Mucosa of descending colon (tissue), 3 donors: ENCODE measurements at places on chromosomes 16 and 17. TPM values are rescaled to one million over a fixed set of nuclear protein-coding genes. Genes with fewer than 3 reads are reported as not detected.

RHBDF1 gene
- 39.2 TPM for total RNA-seq

- no peak for DNase-seq
Measured at GRCh38 chr17:42918902-42919521, 18.4 kb downstream of the G6PC1 start.

DNA sequence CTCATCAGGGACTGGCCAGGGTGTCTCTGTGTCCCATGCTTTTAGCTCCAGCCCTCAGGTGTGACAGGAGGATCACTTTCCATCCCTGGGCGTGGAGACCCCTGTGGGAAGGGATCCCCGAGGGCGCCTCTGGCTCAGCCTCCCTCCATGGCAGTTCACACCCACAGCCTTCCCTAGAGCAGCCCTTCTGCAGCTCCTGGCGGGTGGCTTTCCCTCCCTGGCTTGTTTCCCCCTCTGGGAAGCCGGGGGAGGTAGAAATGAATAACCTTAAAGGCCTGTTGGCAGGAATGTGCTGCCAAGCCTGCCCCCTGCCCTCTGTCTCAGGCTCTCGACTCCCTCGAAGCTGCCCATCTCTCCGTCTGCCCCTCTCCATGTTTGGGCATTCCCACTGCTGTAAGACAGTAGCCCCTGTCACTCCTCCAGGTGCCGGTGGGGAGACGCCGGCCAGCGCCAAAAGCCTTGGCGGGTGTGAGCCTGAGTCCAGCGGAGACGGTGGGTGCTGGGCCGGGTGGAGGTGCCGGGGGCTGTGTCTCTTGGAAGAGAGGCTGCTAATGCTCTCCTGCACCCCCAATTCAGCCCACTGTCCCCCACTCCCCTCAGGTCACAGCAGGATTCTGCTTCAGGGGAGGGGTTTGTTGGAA is 2.1 kb upstream of the ATP2A1 start:
- DNase-seq = no peak

CFAP97D1 gene
- not detected for total RNA-seq

CCDC78 gene
- 0.47 TPM for total RNA-seq

- no peak for DNase-seq
Measured at GRCh38 chr16:77414752-77415231, 20.0 kb downstream of the ADAMTS18 start.

DNA sequence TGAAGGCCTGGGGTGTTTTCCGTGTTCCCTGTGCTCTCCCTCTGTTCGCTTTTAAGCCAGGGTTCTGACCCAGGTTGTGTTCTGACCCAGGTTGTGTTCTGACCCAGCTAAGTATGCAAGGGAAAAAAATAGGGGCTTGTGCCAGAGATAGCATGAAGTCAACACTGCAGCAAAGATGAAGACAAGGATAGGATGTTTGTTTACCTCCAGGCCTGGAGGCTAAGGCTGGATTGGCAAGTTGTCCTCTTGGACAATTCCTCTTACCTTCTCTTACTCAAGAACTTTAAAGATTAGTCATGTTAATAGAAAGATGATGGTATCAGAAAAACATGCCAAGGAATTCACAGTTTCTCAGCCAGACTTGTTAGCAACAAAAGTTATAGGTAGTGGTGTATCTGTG is 19.4 kb downstream of the LYRM9 start:
- DNase-seq = no peak

CCL14 gene
- total RNA-seq = 6.2 TPM

EFNB3 gene
- total RNA-seq = 0.35 TPM

- DNase-seq = no peak
Measured at GRCh38 chr17:9703781-9704082, 58.4 kb downstream of the USP43 start.

GRCh38 chr16:81168406-81168805 is 70.1 kb upstream of the BCO1 start:
- DNase-seq = no peak

- DNase-seq = no peak
Measured at GRCh38 chr16:11165349-11165748, 90.7 kb downstream of the SOCS1 start.

GRCh38 chr16:50173316-50173715 is 20.2 kb downstream of the TENT4B start:
- DNase-seq = no peak
